ENCODE measurements at places on chromosomes 16 and 17. TPM values are rescaled to one million over a fixed set of nuclear protein-coding genes. Genes with fewer than 3 reads are reported as not detected.

The CPHXL2 gene
- not detected for total RNA-seq

GRCh38 chr17:71987634-71988033 is 133.2 kb upstream of the SOX9 start:
- no peaks in the 10 kb centered on the region for H3K27me3 ChIP-seq
- peak overlapping the region; percentile 31 for H3K4me3 ChIP-seq
- no peak for DNase-seq
- H3K4me1 ChIP-seq, result no peaks in the 10 kb centered on the region
- peaks cover 2% of the 10 kb centered on the region for H3K36me3 ChIP-seq

The PKMYT1 gene
- 96.1 TPM for total RNA-seq

GRCh38 chr17:42920106-42920900 is 19.7 kb downstream of the G6PC1 start:
- no peaks in the 10 kb centered on the region for H3K36me3 ChIP-seq
- no peaks in the 10 kb centered on the region for H3K4me1 ChIP-seq

DNA sequence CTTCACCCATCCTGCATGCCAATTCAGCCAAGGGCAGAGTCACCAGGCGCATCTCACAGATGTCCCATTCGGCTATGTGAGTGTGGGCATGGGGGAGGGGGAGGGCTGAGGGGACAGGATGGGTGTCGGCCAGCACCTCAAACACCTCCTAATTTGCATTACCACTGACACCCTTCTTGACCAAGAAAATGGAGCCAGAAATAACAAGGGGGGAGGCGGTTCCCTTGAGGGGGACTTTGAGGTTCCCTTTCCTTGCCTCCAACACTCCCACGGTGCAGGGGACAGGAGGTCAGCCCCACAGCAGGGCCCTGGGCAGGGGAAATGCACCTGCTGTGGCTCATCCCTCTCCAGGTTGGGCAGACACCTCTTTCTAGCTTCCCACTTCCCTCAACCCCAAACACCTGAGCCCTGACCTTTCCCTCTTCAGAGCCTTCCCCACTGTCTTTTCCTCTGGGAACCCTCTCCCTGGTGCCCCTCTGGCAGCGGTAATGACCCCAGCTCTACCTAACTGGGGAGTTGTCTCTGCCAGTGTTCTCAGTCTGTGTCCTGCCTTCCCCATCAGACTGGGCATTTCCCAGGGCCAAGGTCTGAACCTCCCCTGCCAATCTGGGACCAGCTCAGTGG is 18.2 kb upstream of the TBX21 start:
- H3K4me3 ChIP-seq, result no peak overlapping the region
- no peak overlapping the region for H3K27ac ChIP-seq
- no peak for DNase-seq

GRCh38 chr17:55532670-55533069 is 21.4 kb upstream of the SMIM36 start:
- no peak overlapping the region for H3K4me3 ChIP-seq
- no peak overlapping the region for H3K27ac ChIP-seq
- no peaks in the 10 kb centered on the region for H3K36me3 ChIP-seq
- peaks cover 6% of the 10 kb centered on the region for H3K27me3 ChIP-seq
- no peak for DNase-seq

The PLA2G10 gene
- total RNA-seq, result not detected

GRCh38 chr17:36602924-36603384 is 1.6 kb downstream of the MRM1 start:
- H3K27ac ChIP-seq, result peak overlapping the region; percentile 48
- DNase-seq, result peak; percentile 71
- H3K27me3 ChIP-seq, result no peaks in the 10 kb centered on the region
- H3K36me3 ChIP-seq, result peaks cover 6% of the 10 kb centered on the region
- H3K4me1 ChIP-seq, result peaks cover 40% of the 10 kb centered on the region
- H3K4me3 ChIP-seq, result peak overlapping the region; percentile 95

DNA sequence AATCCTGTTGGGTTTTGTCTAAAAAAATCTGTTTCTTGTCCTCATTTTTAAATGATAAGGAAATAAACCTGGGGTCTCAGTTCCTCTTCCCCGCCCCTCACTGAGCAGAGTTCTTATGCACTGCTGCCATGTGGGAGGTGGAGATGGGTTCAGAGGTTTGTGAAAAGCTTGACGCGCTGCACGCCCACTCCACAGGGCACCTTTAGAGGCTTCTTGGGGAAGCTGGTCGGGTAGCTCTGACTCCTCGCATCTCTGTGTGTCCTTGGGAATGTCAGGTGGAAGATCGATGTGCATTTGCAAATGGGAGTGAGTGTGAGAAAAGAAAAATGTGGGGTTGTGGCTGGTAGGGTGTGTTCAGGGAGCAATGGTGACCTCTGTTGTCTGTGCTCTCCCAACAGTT is 4.7 kb upstream of the ZNHIT3 start:
- H3K27ac ChIP-seq, result no peak overlapping the region
- DNase-seq, result no peak
- peaks cover 2% of the 10 kb centered on the region for H3K36me3 ChIP-seq
- H3K4me3 ChIP-seq, result peak overlapping the region; percentile 67

DNA sequence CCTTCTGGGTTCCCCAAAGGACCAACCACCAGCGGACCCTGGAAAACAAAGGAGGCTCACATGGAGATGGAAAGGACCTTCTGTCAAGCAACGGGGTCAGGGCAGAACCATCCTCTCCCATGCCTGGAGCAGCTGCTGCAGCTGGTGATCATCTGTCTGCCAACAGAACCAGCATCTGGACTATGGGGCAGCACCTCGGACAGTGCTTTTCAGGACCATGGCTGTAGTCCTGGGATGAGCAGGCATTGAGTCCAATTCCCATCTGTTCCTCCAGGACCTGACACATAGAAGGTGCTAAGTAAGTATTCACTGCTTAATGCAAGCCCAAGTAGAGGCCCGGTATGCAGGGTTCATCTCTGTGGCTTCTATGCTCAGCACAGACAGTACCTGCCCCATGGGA is 304.7 kb downstream of the XYLT1 start:
- no peaks in the 10 kb centered on the region for H3K4me1 ChIP-seq
- H3K27ac ChIP-seq, result no peak overlapping the region
- DNase-seq, result no peak
- no peaks in the 10 kb centered on the region for H3K36me3 ChIP-seq

The COL1A1 gene
- total RNA-seq, result 10.3 TPM

- no peak overlapping the region for H3K4me3 ChIP-seq
- no peaks in the 10 kb centered on the region for H3K27me3 ChIP-seq
- no peaks in the 10 kb centered on the region for H3K4me1 ChIP-seq
- DNase-seq, result no peak
- no peak overlapping the region for H3K27ac ChIP-seq
Measured at GRCh38 chr17:37417852-37418251, 11.2 kb downstream of the TADA2A start.

GRCh38 chr16:25013751-25014499 is 1.2 kb downstream of the ARHGAP17 start:
- H3K27ac ChIP-seq, result peak overlapping the region; percentile 93
- DNase-seq, result no peak
- H3K36me3 ChIP-seq, result peaks cover 20% of the 10 kb centered on the region

DNA sequence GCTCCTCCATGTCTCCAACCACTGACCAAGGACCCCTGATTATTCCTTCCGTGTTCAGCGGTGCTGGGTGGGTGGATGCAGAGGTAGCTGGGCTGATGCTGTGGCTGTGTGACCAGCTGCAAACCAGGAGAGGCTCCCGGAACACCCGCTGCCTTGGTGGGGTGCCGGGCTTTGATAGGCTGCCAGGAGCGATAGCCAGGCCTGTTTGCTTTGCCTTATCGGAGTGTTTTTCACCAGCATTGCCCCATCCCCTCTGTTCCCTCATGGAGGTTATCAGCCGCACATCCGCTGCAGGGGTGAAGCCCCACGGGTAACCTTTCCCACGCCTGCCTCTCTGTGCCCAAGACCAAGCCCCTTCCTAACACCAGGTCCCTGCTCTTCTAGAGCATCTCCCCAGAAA is 354.3 kb downstream of the C16orf95 start:
- H3K4me1 ChIP-seq, result no peaks in the 10 kb centered on the region
- H3K27ac ChIP-seq, result no peak overlapping the region
- no peak overlapping the region for H3K4me3 ChIP-seq

DNA sequence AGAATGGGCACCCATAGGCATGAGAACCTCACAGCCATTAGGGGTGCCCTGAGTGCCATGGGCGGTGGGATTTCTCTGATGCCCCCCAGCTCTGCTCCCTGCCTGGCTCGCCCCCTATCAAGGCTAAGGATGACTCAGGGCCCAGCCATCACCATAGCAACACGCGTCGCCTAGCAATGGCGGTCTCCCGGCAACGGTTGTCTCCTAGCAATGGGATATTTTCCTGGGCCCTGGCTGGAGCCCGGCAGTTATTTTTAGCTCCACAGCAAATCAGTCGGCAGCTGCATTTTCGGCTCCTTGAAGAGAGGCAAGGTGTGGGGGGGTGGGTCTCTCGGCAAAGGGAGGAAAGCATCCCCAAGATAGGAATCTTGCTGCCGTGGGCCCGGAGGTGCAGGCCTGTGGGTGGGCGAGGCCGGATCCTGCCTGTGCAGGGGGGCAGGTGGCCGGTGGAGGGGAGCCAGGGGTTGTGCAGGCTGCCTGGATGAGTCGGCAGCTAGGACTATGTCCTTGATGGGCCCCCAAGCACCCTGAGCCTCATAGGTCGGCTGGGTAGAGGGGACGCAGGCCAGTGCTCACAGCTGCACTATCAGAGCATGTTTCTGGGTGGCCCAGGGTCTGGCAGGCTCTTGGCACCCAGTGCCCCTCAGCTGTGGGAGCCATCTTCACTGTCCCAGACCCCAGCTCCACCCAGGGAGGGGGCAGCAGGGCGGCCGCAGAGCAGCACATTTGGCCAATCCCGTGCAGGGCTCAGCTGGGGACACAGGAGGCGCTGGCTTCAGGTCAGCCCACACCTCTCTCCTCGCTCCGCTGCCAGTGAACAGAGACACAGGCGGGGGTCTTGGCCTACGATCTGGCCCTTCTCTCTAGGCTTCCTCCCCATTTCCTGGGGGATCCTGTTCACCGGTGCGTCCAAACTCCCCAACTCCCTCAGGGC is 4.2 kb upstream of the FBXL16 start:
- DNase-seq, result no peak
- peaks cover 31% of the 10 kb centered on the region for H3K27me3 ChIP-seq
- no peak overlapping the region for H3K4me3 ChIP-seq

The DHX40 gene
- 37.5 TPM for total RNA-seq

The CBFA2T3 gene
- 1.2 TPM for total RNA-seq

The TNRC6C gene
- 30.5 TPM for total RNA-seq

Measured in activated T-cell treated with anti-CD3 and anti-CD28 coated beads, Interleukin-2, amount 50 U/mL, for 72 hours (primary cell).